Suprapubic skin (tissue), 4 donors: ENCODE measurements at places on chromosomes 16 and 17.

- DNase-seq, result no peak
Observed at GRCh38 chr16:87319011-87319410, 1.8 kb upstream of the C16orf95 start.

DNA sequence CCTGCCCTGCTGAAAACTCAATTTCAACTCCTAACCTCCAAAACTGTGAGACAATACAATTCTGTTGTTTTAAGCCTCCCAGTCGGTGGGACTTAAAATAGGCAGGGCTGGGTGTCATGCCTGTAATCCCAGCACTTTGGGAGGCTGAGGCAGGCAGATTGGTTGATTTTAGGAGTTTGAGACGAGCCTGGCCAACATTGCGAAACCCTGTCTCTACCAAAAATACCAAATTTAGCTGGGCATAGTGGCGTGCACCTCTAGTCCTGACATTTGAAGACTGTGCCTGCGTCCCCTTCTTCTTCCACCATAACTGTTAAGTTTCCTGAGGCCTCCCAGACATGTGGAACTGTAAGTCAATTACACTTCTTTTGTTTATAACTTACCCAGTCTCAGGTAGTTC, 36.0 kb upstream of the ATF7IP2 start:
- no peak for DNase-seq

DNA sequence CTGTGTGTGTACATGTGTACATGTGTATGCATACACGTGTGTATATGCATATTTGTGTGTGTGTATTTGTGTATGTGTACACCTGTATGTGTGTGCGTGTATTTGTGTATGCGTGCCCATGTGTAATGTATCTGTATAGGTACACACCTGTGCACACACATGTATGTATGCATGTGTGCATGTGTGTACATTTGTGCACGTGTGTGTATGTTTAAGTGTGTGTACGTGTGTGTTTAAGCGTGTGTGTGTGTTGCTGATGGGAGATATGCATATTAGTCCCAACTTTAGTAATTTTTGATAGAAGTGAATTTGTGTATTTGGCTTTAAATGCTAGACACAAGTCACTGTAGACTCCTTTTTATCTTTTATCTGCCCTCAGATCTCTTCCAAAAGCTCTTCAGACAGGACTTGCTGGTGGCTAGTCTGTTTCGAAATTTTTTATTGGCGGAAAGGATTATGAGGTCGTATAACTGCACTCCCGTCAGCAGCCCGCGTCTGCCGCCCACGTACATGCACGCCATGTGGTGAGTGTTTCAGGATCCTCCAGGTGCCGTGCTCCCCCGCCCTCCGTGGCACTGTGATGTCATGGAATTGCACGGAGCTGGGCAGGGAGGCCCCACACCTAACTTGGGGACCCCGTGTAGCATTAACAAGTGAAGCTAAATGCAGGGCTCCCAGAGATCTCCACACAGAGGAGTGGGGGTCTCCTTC, 168.8 kb upstream of the CHMP6 start:
- no peak for DNase-seq

DNA sequence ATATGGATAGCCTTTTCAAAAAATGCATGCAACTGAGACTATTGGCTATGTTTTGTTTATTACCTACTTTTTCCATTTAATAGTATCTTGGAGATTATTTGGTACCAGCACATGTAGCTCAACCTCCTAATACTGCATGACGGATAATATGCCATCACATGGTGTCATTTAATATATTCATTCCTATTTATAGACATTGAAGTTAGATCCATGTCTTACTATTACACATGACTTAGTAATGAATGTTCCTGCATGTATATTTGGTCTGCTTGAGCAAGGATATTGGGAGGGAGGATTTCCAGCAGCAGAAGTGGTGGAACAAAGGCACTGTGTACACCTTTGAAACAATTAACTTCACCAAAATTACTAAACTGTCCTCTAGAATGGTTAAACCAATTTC, 561.3 kb downstream of the WWOX start:
- no peak for DNase-seq

DNA sequence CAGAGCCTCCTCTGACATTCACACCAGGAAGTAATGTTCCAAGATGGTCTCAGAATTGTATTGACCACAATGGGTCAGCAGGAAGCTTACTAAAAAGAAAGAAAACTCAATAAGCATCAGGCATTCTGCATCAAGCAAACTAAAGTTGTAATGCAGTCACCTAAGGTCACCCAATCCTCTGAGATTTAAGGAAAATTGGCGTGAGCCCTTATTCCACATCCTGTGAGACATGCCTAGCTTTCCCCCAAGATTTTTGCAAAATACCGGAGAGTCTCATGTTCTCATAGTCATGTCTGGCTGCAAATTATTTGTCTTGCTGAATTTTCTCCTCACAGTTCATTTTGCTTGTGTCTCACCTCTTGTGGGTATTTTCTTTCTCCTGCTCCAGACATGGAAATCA, 417.1 kb upstream of the SOX9 start:
- DNase-seq, result no peak

DNA sequence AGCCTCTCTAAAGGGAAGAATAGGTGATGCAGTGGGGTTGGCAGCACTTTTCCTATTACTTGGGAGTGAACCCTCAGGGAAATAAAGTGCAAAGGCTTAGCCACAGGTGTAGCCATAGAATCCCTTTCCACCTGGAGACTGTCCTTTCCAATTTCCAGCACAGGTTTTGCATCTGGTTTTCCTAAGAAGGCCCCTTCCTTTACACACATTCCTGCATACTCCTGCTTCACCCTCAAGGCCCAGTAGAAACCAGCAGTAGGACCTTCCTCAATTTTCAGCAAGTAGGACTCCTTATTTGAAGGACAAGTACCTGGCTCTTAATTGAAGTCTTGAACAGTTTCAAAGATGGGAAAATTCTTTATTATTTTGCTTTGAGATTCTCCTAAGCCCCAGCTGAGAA, 171.8 kb upstream of the TBX2 start:
- DNase-seq, result no peak

DNA sequence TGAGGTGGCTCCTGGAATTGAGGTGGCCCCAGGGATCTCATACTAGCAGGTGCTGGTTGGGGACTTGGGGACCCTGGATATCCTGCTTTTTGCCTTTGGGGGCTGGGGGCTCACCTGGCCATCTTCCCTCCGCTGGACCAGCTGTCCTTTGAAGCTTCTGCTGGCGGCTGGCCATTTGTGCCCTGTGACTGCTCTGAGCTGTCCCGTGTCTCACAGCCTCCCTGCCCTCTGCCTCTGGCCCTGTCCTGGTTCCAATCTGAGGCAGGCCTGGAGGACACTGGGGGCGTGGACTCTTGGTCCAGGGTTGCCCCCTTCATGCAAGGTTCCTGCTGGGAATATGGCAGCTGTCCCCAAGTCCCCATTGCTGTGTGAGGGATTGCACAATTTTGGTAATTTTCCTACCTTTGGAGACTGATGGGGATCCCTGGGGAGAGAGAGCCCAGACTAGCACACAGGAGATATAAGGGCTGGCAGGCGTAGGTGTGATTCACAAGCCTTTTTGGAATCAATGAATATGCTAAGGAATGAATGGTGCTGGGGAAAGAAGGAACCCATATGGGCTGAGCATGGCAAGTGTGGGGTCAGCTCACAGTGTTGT, 19.2 kb downstream of the ADCY7 start:
- no peak for DNase-seq

- DNase-seq, result no peak
Observed at GRCh38 chr17:32971171-32971570, 20.5 kb upstream of the SPACA3 start.

GRCh38 chr16:14485121-14485551, 144.9 kb downstream of the PARN start:
- no peak for DNase-seq

DNA sequence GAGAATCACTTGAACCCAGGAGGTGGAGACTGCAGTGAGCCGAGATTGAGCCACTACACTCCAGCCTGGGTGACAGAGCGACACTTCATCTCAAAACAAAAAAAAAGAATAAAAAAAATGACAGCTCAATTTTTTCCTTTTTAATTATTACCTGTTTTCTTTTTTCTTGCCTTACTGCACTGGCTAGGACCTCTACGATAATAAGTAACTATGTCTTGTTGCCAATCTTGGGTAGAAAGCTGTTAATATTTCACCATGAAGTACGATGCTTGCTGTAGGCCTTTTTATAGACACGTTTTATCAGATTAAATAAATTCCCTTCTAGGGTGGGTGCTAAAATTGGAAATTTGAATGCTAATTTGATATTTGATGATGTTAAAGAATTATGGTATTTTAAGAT, 82.8 kb downstream of the GLG1 start:
- DNase-seq, result no peak

GRCh38 chr17:81537343-81537855, 9.2 kb downstream of the FSCN2 start:
- DNase-seq, result no peak

GRCh38 chr17:27446569-27447301, 9.5 kb upstream of the KSR1 start:
- DNase-seq, result no peak

GRCh38 chr17:27360507-27360906, 66.6 kb downstream of the WSB1 start:
- DNase-seq, result no peak

GRCh38 chr17:44400226-44400847, 10.9 kb upstream of the ITGA2B start:
- DNase-seq, result peak; percentile 24

GRCh38 chr17:38673707-38674013, 1.1 kb downstream of the EPOP start:
- DNase-seq, result no peak

DNA sequence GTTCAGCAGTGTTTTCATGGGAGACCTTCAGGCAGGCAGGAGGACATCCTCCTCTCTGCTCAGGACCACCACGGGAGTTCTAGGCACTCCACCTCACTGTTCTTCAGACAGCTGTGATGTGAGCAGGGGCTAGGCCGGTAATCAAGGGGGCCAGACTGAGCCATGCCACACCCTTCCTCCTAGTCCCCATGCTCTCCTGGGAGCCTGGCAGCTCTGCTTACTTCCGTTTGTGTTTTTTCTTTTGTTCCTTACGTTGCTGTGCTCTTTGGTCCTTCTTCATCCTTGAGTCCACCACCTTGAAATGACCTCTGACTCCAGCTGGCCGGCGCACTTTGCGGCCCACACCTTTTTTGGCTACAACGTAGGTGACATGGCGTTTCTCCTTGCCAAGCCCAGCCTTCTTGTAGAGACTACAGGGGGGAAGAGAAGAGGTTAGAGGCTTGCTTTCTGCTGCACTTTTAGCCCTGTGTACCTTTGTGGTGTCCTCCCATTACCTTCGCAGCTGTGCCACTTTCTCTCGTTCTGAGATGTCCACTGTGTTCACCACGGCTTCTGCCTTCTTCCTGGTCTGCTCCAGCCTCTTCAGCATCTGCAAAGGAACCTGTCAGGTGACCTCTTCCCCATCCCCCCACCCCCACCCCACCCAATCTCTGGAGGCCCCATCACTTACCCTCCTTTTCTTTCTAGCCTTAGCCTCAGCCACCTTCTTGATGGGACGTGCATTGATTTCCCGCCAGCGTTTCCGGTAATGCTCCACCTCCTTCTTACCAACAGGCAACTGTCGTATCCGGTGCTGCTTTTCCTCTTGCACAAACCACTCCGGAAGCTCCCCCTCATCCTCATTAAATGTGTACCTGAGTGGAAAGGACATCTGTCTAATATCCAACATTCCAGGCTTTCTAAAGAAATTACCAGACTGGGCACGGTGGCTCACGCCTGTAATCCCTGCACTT, 7.4 kb upstream of the PSMC5 start:
- DNase-seq, result no peak
